GM12891 (cell line): ENCODE measurements at places on chromosomes 1 and 21.

DNA sequence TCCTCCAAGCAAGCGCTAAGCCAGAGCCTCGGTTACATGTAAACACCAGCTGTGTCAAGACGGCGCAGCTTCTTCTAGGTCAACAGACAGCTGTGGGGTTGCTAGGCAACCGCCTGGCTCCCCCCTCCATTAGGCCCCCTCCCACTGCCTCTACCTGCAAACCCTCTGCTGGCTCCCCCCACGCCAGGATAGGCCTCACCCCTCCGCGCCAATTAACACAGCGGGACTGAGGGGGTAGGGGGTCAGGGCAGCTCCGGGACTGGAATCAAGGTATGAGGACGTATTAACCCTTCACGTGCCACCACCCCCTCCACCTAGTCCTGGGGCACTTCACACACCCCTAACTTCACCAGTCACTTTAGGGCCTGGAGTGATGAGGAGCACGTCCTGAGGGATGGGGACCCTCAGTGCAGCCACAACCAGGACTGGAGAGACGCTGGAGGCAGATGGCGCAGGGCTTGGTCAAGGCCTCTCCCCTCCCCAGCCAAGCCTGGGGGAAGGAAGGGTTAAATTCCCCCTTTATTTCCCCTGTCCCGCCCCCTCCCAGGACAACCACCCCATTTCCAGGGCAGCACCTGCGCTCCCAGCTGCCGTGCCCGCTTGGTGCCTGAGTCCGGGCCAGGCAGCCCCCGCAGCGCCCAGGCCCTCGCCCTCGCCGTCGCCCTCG is 37.4 kb upstream of the WASF2 start:
- peak; percentile 66 for DNase-seq

DNA sequence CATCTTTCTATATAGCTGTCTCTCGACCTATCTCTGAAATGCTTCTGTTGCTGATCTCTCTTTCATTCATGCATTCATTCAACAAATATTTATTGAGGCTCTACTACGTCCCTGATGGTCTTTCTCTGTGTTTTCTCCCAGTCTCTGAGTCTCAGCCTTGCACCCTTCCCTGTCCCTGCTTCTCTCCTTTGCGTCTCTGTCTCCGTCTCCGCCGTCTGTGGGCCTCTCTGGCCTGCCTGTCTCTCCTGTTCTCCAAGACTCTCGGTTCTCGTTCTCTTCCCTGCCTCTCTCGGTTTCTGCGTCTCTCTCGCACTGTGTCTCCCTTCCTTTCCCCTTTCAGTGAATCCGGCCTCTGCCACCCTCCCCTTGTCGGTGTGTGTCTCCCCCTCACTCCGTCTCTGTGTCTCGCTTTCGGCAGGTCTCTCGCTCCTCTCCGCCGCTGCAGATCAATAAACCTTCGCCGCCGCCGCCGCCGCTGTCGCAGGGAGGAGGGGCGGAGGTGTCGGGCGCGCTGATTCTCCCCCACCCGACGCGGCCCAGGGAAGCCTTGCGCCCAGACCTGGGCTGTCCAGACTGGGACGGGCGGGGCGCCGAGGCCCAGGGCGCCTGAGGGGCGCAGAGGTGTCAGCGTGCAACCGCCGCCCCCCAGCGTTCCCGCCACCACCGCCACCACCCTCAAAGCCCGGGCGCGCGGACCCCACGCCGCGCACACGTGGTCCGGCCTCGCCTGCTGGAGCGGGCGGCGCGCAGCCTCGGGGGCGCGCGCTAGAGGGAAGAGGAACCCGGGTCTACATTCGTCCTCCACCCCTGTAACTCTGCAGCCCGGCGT is 3.0 kb downstream of the EFNA3 start:
- no peak for DNase-seq

GRCh38 chr1:84689514-84690396 is 506 bp downstream of the SSX2IP start:
- DNase-seq, result no peak

DNA sequence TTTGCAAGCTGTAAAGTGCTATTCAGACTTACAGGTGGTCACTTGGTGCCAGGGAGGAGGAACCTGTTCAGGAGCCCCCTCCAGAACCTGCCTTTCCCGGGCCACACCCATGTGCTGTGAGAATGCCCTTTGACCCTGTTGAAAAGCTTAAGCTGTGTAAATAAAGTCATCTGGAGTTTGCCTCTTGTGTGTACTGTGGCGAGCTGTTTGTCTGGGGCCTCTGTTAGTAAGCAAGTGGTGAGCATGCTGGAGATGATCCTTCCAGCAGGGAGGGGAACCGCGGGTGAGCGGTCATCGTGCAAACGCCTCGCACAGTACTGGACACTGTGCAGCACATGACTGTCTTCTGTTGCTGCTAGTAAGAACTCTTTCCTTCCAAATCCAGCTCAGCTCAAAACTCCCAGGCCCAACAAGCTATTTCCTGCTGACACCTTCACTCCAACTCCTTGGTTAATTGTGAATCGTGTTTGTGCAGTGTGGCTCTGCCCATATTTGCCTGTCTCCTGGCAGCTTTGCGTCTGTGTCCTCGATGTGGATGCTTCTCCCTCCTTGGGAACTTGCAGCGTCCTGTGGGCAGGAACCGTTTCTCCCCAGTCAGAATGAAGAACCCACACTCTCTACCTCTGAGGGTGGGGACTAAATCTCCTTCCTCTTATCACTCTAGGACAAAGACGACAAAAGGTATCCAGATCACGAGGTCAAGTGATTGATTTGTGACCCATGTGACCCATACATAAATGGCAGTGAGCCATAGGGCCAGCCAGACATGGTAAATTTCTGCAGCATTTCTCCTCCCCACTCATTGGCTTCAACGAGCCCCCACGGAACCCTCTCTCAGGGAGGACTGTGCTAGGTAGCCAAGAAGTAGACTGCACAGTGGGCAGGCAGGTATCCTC is 13.9 kb upstream of the BTG2 start:
- DNase-seq, result no peak

GRCh38 chr1:36609241-36610027 is 126.7 kb upstream of the CSF3R start:
- peak; percentile 79 for DNase-seq

GRCh38 chr1:55288245-55288644 is 73.1 kb upstream of the USP24 start:
- DNase-seq, result no peak
